NCI-H1694 (cell line): ENCODE measurements at places on chromosomes 7 and 10.
A peak's percentile ranks its signal among the peaks of the same experiment; 100 is the strongest.

GRCh38 chr7:159033956-159034355 is 110.7 kb downstream of the VIPR2 start:
- DNase-seq, result no peak

DNA sequence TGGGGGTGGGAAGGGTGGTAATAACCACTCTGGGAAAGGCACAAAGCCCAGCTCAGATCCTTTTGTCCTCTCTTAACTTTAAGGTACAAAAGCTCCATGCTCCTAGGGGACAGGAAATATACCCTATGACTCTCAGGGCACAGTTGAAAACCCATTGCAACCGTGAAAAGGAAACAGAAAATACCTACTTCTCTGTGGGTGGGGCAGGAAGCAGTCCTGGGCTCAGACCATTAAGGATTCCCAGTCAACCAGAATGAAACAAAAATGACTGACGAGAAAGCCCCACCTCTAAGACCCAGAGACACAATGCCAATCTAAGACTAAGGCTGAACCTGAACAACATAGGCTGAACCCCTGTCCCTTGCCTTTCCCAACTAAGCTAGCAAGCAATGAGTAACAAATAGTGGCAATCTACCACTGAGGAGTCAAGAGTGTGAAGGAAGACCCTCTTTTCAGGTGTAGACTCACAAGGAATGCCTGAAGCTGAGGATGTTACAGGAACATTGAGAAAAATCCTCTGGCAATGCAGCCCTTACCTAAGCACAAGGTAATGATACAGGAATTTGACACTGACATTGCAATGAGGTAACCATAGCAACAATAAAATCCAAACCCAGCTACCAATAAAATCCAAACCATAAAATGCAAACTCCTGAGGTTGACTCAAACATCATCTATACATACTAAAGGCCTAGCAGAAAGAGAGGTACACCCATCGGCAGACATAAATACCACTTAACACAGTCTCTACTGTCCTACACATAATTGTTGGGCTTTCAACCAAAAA is 380.1 kb downstream of the HPSE2 start:
- DNase-seq, result no peak

GRCh38 chr10:117993166-117993565 is 53.6 kb downstream of the RAB11FIP2 start:
- DNase-seq, result no peak

- DNase-seq, result no peak
Observed at GRCh38 chr10:78568620-78569019, 500.1 kb upstream of the ZMIZ1 start.

- no peak for DNase-seq
Observed at GRCh38 chr10:8369666-8370065, 315.2 kb downstream of the GATA3 start.

DNA sequence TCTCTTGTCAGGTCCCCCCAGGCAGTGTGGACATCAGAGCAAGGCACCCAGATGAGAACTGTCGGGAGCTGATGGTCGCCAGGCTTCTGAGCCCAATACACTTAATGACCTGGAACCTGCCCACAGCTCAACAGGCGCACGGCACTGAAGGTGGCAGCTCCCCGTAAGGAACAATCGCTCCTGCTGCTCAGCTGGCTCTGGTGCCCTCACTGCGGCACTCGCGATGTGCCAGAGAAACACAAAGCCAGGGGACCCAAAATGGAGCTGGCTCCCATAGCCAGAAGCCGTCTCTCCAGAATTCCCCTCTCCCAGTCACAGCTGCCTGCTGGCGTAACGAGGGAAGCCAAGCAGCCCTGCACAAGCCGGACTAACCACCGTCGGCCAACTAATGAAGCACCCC is 6.3 kb downstream of the CALN1 start:
- no peak for DNase-seq

GRCh38 chr10:14385596-14386593 is 55.2 kb upstream of the FRMD4A start:
- peak; percentile 5 for DNase-seq

GRCh38 chr10:15180736-15181135 is 12.2 kb upstream of the NMT2 start:
- no peak for DNase-seq

DNA sequence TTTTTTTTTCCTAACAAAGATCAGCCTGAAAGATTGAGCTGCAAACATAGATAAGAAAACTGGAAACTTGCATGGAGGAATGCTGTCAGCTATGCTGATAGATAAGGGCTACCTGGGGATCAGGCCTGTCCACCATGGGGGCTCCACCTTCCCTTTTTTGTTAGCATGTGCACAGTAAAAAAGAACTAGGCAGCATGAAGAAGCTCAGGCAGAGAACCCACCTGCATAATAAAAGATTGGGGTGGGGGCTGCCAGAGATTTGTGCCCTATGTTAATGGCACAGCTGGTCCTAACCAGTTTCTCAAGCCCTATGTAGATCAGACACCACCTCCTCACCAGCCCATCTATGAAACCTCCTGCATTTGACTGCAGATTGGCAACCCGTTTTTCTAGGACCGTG is 45.4 kb upstream of the CACNB2 start:
- no peak for DNase-seq

- no peak for DNase-seq
Observed at GRCh38 chr7:2927592-2927991, 83.5 kb upstream of the GNA12 start.

- DNase-seq, result no peak
Observed at GRCh38 chr10:113283189-113283588, 269.7 kb upstream of the HABP2 start.

DNA sequence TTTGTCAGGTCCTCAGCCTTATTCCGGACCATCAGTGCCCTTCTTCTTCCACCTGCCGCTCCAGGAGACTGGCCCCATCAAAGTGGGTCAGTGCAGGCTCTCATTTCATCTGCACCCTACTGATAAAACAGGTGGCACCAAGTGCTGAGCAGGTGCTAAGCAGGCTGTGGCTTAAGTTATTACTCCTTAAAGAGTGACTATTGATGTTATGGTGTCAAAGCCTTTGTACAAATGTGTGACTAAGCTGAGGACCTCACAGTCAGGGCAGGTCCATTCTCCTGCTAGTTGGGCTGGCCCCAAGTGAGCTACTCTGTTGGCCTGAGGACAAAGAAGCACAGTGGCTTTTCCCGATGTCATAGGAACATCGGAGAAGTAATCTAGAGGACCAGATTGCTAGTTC is 11.2 kb upstream of the CALD1 start:
- DNase-seq, result no peak

DNA sequence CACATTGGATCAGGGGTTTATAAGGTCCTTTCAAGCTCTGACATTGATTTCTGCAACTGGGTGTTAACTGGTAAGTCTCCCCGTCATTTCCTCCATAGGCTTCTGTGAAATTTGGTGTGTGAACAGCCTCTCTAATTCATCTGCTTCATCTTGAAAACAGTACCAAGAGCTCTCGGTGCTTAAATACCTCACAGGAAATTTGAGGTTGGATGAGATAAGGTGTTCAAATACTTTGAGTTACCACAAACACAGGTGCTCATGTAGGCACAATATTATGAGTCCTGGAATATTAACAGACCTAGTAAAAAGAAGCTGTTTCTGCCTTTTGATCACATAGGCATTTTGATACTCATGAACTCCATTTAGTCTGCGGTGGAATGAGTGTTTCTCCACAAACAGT is 85.2 kb downstream of the RTKN2 start:
- DNase-seq, result no peak

- no peak for DNase-seq
Observed at GRCh38 chr7:78052112-78052511, 253.5 kb downstream of the PHTF2 start.

- DNase-seq, result no peak
Observed at GRCh38 chr7:45983720-45984255, 62.7 kb upstream of the IGFBP3 start.

DNA sequence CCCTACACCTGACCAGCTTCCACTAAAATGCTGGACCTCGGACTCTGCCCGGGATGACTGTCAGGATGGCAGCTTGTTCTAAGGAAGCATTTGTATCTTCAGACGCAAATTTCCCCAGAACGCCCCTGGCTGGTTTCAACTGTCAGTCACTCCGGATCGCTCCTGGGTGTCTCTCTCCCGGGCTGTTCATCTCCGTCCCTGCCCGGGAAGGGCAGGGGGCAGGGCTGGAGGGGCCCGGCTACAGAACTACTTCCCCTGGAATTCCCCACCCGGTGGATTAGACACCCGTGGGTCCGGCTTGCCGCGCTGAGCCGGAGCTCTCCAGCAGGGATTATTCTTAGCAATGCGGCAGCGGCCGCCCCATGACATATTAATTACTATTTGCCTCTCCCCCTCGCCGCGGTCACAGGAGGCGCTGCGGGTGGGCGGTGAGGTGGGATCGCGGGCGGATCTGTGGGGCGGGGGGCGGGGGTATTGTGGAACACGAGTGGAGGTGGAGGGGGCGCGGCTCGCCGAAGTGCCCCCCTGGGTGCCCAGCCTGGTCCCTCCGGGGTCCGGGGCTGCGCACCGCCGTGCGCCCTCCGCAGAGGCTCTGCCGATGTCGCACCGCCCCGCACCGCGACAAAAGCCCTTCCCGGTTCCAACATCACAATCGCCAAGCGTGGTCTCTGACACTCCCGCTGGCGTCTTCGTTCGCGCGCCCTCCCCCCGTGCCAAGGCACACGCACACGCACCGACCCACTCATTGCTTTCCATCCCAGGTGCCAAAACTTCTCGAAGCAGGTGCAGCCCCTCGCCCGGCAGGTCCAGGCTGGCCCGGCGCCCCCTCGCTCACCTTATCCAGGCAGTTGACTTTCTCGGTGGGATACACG is 276.1 kb upstream of the NEBL start:
- DNase-seq, result no peak

DNA sequence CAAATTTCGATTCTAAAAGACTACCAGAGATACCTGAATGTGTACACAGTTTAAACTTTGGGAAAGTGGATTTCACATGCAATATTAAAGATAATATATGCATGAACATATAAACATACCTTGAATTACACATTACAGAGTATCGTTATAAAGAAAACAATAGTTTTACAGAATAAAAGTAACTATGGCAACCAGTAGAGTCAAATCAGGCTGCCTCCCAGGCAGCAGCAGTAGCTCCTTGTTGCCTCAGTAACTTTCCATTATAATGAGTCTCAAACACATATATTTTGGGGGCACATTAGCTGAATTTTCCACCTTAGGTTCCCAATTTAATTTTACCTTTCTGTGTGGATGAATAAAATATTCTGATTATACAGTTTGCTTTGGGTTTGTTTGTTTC is 164.4 kb upstream of the FEZF1 start:
- no peak for DNase-seq

DNA sequence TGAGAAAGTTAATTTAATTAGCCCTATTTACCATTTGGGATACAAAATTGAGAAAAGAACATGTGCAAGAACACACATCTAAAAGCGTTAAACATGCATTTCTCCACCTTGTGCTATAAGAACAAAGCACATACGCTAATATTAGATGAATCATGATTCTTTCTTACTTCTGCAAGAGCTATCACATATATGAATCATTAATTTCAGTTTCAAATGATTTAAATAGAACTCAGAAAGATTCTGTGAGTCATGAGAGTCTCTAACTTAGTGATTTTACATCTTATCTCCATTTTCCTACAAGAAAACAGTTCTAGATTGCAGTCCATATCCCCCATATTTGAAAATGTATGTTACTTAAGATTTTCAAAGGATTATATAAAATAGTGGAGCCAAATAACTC is 173.9 kb downstream of the RNLS start:
- DNase-seq, result no peak

- no peak for DNase-seq
Observed at GRCh38 chr10:98235846-98236245, 32.1 kb downstream of the LOXL4 start.

- no peak for DNase-seq
Observed at GRCh38 chr7:70436790-70437350, 695.1 kb upstream of the GALNT17 start.

- no peak for DNase-seq
Observed at GRCh38 chr10:60739558-60739957, 38.7 kb upstream of the CDK1 start.

DNA sequence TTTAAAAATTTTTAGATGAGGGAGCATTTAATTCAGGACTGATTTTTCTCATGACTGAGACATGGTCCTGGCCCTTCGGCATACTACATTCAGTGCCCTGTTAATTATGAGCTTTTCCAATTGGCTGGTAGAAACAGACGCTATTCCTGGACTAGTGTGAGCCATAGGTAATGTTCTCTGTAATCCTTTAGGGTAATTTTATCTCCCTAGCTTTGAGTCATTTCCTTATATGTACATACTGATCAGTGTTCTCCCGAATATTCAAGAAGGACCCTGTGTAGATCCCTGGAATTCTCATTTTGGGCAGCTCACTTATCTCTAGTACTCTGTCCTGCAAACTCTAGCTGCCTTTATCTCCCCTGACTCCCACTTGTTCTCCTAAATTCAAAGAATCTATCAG is 92.6 kb upstream of the NPY start:
- DNase-seq, result no peak

DNA sequence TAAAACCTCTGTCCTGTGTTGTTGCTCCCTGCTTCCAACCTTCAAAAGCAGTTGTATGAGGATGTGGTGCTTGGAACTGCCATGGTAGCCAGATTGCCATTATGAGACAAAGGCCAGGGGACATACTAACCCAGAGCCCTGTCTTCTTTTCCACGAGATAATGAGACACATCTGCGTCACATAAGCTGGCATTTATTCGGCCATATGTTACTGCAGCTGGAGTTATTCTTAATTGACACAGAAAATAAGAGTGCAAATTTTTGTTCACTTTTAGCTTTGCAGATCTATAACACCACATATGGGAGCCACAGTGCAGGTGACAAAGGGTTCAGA is 15.5 kb upstream of the PDLIM1 start:
- DNase-seq, result peak; percentile 80

- DNase-seq, result no peak
Observed at GRCh38 chr7:101164071-101164840, 1.1 kb downstream of the VGF start.
